ENCODE measurements at places on chromosomes 5 and 9.
A peak's percentile ranks its signal among the peaks of the same experiment; 100 is the strongest.

DNA sequence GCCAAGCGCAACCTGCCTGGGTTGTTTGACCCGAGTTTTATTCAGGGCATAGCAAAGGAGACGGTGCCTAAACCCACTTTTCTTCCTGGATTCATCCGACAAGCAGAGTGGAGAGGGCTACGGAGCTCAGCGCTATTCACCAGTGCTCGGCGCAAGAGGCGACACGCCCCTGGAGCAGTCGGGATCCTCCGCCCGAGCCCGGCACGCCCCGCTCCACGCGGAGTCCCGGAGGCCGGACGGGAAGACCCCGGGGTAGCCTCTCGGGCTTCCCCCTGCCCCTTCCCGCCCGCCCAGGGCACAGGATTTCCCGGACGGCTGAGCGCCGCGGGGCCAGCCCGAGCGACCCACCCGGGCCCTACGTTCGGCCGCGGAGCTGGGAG, 427 bp downstream of the SERINC5 start:
- peak; percentile 74 for DNase-seq

GRCh38 chr5:172692451-172692850, 51.4 kb downstream of the NEURL1B start:
- no peak for DNase-seq

GRCh38 chr5:26553079-26553478, 485.3 kb downstream of the CDH9 start:
- no peak for DNase-seq

- DNase-seq, result no peak
Observed at GRCh38 chr5:149188383-149188782, 47.1 kb downstream of the ABLIM3 start.

DNA sequence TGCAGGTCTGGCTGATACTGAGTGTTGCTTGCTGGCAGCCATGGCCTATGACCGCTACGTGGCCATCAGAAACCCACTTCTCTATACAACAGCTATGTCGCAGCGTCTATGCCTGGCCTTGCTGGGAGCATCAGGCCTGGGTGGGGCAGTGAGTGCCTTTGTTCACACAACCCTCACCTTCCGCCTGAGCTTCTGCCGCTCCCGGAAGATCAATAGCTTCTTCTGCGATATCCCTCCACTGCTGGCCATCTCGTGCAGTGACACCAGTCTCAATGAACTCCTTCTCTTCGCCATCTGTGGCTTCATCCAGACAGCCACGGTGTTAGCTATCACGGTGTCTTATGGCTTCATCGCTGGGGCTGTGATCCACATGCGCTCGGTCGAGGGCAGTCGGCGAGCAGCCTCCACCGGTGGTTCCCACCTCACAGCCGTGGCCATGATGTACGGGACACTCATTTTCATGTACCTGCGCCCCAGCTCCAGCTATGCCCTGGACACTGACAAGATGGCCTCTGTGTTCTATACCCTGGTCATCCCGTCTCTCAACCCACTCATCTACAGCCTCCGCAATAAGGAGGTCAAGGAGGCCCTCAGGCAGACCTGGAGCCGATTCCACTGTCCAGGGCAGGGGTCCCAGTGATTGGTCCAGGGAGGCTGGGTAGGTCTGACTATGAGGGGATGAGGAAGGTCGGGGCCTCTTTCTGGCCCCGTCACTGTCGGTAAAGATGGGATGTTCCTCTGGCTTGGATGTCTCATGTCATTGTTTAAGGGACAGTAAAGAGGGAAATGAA, 718 bp downstream of the OR5C1 start:
- no peak for DNase-seq
